ENCODE measurements at places on chromosomes 5 and 9.

DNA sequence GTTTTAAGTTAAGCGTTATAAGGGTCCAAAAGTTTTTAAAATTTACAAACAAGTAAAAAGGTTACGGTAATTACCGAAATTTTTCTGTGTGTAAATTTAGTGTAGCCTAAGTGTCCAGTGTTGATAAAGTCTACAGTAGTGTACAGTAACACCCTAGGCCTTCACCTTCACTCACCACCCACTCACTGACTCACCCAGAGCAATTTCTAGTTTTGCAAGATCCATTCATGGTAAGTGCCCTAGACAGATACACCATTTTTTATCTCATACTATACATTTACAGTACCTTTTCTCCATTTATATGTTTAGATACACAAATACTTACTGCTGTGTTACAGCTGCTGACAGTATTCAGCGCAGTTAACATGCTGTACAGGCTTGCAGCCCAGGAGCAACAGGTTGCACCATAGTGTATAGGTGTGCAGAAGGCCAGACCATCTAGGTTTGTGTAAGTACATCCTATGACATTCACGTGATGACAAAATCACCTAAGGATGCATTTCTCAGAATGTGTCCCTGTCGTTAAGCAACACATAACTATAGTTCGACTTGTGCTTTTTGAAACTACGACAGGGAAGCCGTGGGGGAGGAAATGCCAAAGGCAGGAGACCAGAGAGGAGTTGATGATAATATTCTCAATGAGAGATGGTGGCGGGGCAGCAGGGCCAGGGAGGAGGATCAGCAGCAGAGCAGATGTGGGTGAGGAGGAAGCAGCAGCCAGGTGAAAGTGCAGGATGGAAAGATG, 48.6 kb downstream of the PSMB7 start:
- DNase-seq: no peak

DNA sequence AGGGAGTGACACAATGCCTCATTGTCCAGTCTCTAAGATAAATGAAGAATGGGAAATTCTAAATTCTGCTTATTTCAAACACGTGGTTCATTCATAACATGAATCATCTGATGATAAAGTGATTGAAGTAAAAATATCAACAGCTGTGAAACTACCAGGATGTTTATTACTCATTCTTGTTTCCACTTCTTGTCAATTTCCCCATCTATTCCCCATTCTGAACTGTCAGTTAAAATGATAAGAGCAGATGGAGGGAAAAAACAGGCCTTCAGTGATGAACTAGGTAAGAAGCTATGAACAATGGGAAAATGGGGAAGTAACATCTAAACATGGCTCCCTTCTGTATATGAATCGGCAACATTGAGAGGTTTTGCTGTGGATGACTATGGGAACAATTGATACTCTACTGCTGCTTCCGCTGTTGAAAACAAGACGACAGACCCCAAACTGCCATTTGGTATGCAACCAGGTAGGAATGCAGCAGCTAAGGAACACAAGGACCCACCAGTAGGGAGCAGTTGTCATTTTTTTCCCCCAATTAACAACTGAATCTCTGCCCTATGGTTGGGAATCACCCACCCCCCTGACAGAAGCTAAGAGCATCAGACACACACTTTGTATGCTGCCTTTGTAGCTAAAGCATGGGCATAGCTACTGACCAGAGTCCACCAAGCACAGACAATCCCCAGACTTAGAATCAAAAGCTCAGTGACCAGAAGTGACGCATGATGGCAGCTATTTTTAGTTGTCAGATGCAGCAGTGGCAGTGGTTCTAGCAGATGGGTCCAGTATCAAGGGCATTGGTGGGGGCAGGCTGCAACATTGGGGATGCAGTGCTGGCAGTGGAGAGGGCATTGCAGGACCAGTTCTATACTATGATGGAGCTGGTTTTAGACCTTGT, 52.9 kb upstream of the ZNF366 start:
- DNase-seq: no peak

DNA sequence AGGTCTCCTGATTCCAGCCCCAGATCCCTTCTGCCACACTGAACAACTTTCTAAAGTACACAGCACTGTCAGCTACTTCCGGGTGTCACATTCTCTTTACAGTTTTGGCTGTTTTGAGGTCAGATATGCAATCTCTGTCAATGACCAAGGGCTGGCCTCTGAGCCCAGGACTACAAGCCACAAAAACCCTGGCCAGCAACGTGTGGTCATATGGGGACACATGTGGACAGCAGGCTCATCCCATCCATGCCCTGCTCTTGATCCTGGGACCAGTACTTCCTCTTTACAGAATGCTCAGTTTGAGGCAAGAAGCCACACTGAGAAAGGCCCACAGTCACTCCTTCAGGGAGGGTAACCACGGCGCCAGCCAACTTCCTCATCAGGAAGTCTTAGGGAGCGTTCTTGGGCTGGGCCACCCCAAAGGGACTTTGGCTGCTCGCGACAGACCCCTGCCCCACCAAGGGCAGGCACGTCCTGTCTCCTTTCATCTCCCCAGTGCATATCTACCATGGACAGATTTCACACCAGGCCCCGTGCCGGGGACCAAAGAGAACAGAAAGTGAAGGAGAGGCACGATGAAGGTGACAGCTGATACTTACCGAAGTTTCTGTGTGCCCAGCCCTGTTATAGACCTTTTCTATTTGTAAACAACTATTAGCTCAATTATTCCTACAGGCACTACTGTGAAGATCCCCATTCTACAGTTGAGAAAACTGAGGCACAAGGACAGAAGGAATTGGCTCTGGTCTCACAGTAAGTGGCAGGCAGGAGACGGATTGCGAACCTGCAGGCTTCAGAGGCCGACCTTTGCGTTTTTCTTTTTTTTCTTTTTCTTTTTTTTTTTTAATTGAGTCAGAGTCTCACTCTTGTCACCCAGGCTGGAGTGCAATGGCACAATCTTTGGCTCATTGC, 37.3 kb downstream of the STK10 start:
- no peak for DNase-seq

- DNase-seq: no peak
These were observed 37.7 kb downstream of the IPO11 start for GRCh38 chr5:62450259-62450658.

GRCh38 chr5:149271195-149271715, 404 bp upstream of the AFAP1L1 start:
- DNase-seq: peak; percentile 23

DNA sequence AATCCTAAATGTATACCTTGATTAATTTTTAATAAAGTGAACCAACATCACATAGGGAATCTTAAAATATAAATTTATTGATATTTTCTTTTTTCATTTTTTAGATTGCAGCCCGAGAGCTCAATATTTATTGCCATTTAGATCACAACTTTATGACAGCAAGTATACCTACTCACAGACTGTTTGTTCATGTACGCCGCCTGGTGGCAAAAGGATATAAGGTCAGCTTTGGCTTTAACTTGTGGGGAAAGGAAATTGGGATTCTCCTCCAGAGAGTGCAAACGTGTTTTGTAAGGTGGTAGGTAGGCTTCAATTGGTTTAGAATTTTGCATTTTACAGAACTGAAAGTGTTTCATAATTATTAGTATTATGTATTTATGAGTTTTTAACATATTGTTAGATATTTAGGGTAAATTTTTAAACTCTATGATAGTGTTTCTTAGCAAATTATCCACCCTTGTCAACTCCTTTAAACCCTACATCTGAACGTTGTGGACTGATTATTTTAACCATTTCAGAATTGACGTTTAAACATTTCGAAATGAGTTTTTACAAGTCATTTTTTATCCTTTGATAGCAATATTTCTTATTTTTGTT, 17.5 kb upstream of the DHFR start:
- peak; percentile 71 for DNase-seq

GRCh38 chr9:70044490-70045307, 1.1 kb downstream of the MAMDC2 start:
- no peak for DNase-seq

- DNase-seq: no peak
These were observed 45.7 kb upstream of the ORM1 start for GRCh38 chr9:114276908-114277821.

DNA sequence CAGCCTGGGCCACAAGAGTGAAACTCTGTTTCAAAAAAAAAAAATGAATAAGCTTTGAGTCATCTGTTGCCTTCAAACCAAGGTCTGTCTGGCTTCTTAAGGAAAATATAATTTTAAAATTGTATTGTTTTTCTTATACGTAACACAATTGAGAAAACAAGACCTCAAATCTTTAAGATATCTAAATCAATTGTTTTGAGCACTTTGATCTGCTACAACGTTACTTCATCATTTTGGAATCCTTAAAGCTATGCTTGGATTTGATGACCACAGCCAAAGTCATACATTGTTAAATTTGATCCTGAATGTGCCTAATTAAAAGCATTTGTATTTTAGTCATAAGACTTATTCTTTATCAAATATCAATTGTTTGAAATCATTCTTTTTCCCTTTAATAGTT, 37.7 kb upstream of the VCAN start:
- DNase-seq: no peak

GRCh38 chr5:59620535-59621212, 272.9 kb downstream of the PDE4D start:
- DNase-seq: no peak

- no peak for DNase-seq
These were observed 548.3 kb downstream of the SEMA5A start for GRCh38 chr5:8997542-8998070.

- DNase-seq: no peak
These were observed 602.1 kb downstream of the TAF11L14 start for GRCh38 chr5:18236386-18236785.

GRCh38 chr5:34687269-34688011, 31.3 kb downstream of the RAI14 start:
- no peak for DNase-seq

- DNase-seq: no peak
These were observed 59.5 kb downstream of the MAST4 start for GRCh38 chr5:66655395-66656324.
